Stimulated activated CD4-positive, alpha-beta T cell treated with anti-CD3 and anti-CD28 coated beads, Interleukin-12 subunit alpha, Interleukin-12 subunit beta, amount 100 ng/mL, for 4 hours (primary cell): ENCODE measurements at places on chromosomes 12 and 14.

GRCh38 chr12:120700886-120701285 lies 9.4 kb upstream of the UNC119B start:
- no peak for DNase-seq

DNA sequence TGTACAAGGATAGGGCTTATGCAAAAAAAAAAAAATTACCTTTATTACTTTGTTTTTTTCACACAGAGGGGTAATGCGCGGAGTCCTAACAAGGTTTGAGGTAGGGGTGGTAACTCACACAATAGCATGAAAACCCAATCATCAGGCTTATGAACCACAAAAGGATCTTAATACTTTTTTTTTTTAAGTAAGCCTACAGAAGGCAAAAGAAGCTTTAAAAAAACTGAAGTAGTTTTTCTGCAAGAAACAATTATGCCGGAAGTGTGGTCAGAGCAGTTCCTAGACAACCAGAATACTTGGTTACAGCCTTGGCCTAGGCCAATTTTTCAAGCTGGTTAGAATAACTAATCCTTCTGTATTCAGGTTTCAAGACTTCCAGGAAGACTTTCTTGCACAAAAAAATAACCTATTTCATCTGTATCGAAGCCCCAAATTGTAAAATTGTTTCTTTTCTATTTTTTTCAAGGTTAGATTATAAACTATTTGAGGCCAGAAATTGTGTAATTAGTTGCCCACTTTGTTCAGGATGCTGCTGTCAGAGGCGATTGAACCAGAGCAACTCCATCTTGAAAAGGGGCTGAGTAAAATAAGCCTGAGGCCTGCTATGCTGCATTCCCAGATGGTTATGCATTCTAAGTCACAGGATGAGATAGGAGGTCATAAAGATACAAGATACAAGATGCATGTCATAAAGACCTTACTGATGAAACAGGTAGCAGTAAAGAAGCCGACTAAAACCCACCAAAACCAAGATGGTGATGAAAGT lies 1.8 kb upstream of the GNS start:
- DNase-seq = no peak

DNA sequence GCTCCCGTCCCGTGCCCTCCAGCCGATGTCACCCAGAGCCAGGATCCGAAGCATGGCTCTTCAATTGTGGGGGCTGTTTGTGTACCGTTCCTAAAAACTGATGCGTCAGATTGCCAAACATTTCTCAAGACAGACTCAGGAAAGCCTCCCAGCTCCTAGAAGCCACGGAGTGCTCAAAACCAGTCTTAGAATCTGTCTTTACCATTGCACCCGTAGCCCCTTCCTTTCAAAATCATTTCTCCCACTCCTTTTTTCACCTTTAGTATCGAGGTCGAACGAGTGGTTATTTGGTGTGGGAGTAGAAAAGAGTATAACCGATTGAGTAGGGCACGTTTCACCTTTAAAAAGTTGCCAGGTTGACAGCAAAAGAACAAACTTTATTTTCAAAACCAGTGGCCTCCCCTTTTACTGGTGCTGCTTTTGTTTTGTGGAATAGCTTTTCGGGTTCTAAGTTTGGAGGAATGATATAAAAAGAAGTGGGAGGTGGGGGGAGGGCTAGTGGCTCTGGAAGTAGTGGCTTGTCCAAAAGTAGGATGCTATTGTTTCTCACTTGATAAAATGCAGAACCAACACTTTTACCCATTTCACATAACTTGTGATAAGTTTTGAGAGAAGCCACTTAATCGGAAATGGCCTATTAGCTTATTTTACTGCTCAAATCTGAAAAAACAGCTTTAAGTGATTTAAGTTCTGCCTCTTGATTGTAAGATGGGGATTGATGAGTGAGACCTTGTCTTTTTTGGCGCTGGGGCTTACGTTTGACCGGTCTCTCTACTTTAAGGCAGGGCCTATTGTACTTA lies 803 bp downstream of the STK38L start:
- no peak for DNase-seq

DNA sequence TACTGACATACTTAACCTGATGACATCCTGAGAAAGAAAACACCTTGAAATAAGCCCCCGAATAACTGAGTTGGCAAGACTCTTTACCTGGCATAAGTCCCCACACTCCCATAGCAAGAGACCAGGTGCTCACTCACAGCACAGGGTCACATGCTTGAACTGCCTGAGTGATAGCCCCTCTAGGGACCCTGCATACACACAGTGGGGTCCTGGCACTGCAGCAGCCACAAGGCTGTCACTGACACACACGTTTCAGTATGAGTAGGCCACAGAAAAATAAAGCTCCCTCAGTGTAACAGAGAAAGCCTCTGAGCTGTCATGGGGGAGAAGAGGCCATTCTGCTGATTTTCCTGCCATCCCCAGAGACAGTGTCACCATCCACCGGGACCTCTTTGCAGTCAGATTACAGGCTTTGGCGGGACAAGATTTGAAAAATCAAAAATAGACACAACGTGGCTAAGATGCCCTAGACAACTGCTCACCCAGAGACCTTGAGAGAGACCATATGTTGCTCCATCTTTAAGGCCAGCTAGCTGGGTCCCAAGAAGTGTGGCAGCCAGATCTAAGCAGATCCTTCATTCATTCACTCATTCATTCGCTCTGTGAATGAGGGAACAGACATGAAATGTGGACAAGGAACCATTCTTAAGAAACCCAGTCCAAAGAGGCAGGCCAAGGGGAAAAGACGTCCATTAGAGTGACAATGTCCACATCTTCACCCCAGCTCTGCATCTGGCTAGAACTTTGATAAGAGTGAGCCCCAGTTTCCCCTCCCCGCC lies 1.6 kb downstream of the SCARB1 start:
- DNase-seq = no peak

DNA sequence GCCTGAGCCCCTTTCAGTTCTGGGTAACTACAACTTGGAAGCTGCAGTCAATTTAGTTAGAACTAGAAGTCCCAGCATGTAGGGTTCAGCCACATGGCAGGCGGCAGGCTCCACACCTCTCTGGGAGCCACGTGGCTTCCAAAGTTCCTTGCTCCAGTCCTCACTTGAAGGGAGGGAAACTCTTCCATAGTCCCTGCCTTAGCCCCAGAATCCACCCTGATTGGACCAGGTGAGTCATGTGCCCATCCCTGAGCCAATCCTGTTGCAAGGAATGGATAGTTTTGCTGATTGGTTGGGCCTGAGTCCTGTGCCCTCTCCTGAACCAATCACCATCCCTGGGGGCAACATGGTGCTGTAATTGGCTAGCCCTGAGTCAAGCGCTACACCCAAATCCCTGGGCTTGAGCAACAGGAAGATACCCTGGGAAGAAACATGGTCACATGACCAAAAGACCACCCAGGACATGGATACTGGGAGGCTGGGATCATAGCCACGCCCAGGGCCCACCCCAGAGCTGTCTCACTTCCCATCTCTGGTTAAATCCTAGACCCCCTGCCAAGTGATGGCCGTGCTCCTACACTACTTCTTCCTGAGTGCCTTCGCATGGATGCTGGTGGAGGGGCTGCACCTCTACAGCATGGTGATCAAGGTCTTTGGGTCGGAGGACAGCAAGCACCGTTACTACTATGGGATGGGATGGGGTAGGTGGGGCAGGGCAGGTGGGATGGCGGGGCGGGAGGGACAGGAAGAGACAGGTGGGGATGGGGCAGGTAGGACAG lies 154.7 kb downstream of the ADGRD1 start:
- no peak for DNase-seq

DNA sequence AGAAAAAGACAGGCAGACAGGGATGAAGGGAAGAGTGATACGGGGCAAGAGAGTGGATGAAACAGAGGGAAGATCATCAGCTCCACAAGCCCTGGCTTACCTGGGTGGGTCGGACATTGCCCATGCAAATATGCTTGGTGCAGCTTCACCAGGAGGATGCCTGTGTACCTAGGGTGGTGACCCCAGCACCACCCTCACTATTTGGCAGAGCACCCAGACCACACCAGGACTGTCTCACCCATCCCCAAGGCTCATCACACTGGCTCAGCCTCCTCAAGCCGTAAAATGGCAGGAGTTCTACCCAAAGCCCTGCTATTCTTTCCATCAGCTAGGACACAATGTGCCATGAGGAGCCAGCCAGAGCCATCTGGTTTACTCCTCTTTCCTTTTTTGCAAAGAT lies 3.0 kb downstream of the GALNT8 start:
- no peak for DNase-seq

DNA sequence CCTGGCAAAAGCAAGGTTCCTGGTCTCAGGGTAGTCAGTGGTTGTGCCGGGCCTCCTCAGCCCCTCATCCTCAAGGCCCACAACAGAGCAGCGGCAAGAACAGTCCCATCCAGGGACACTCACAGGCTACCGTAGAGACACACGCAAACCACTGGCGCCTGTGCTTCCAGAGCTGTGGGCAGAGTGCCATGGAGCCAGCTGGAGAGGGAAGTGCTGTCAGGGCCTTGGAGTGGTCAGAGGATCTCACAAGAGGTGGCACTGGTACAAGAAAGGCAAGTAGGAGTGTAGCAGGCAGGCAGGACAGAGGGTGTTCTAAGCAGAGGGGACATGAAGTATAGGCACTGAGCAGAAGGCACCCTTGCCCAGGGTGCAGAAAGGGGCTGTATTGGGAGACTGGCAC lies 34.6 kb downstream of the ANKRD9 start:
- DNase-seq = no peak

DNA sequence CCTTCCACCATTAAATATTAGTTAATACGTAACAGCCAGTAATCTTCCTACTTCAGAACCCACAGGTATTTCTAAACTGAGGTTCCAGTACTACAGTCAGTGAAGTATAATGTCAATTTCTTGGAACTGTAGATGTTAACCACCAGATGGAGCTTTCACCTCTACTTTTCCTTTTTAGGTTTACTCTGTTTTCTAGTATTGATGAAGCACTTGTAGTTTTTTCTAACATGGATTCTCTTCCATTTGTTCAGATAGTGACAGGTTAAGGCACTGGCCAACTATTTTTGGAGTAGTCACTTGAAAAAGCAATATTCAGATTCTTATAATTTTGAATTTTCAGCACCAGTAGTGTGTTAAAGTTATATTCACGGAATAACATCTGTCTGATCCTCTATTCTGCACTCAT lies 4.6 kb upstream of the SEC23A start:
- DNase-seq = no peak

- no peak for DNase-seq
Observed at GRCh38 chr12:76014007-76014406, 17.6 kb downstream of the PHLDA1 start.

GRCh38 chr12:3010214-3010930 lies 51.2 kb downstream of the TEAD4 start:
- DNase-seq = no peak

DNA sequence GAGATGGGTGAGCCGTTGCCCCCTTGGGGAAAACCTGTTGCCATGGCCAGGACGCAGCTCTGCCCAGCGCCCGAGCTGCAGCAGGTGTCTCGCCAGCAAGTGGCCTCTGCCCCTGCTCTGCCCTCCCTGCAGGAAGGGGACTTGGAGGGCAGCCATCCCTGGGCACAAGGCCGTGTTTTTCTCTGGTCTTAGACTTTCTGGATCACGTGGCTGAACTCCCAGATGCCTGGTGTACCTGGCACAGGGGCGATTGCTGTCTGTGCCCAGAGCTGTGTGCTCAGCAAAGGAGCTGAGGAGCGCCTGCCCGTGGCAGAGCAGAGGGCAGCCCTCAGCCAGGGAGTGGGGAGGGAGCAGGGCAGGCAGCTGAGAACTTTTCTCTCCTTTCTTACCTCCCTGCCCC lies 38.0 kb downstream of the TMEM63C start:
- no peak for DNase-seq

DNA sequence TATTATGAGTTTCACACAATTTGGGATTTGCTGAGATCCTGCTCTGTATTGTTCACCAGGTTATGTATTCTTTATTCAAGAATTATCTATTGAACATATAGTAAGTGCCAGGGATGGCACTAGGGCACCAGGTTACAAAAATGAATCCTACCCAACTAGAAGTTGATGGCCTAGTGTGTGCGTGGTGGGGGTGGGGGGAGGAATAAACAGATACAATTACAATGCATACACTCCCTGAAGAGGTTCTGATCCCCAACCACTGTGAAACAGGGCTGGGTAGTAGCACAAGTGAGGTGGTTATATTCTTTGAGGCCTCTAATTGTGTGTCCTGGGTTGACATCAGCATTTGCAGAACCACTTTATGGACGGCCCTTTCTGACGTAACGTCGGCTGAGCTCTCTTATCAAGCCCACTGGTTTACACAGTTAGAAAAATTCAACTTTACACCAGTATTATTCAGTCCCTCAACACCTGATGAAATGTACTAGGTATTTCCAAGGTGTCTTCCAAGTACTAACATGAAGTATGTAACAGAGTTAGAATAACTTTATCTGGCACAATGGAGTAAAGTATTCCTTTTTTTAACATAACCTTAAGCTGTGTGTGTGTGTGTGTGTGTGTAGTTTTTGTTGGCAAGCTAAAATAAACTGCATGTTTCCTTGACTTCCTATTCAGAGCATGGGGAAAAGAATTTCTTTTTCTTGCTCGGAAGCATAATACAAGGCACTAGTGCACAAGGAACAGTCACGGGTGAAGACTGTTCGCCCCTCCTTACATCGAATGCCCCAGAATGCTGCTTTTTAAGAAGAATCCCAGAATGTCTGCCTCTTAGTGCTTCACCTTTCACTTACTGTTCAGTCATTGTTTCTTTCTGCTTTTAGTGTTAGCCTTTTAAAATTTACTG lies 8.1 kb upstream of the GLRX5 start:
- no peak for DNase-seq

DNA sequence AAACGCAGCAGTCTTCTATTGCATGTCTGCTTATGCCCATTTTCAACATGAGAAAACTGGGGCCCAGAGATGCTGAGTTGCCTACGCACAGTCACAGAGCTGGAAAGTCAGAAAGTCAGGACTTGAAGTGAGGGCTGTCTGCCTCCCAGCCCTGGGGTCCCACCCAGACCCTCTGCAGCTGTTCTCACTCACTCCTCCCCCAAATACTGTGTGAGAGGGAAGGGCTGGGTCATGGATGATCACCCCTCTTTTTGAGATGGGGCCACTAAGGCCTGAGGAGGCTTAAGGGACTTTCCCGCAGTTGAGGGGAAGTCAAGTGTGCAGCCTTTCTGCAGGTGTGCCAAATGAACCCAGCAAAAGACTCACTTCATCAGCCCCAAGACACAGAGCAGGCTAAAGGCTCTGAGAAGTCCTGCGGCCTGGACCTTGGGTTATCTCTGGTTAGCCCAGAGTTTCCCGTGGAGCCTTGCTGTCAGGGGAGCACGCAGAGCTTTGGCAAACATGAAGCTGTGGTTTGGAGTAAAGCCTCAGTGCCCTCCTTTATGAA lies 18.7 kb downstream of the DTX1 start:
- no peak for DNase-seq

DNA sequence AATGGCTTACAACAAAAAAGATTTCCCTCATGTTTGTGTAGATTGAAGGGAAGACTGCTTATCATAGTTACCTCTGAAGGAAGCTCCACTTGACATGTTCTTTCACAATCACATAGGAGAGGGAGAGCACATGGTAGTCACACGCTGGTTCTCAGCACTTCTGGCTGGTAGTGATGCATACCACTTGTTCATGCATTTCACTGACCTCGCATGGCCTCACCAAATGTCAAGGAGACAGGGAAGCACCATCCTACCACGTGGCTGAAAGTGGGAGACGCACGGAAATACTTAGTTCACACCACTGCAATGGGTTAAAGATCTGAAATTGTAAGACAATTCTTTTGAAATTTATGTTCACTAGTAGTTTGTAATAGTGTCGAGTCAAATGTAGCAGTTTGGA lies 74.0 kb downstream of the PDE3A start:
- DNase-seq = no peak
